NCI-H1417 treated with DMSO at 0.1 percent for 48 hours (cell line): ENCODE measurements at places on chromosomes 6 and 20.

- no peak for DNase-seq
Measured at GRCh38 chr20:61953037-61954021, 112.4 kb downstream of the TAF4 start.

GRCh38 chr6:88563277-88563625 is 397.1 kb upstream of the CNR1 start:
- no peak for DNase-seq

DNA sequence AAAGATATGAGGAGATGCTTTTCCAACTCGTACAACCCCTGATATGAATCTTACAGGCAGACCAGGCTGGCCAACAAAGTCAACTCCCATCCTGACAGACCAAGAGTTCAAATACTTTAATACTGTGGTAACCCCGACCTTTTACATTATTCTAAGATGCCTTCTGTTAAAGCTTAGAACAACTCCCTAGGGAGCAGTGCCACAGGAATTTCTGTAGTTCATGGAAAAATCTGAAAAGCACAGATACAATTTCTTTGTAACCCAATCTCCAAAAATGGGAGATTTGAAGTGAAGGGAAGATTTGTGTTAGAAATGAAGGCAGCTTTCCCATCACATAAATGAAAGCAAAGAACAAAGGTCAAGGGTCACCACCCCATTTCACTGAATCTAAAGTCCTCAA is 151.3 kb upstream of the BEND6 start:
- DNase-seq: no peak

DNA sequence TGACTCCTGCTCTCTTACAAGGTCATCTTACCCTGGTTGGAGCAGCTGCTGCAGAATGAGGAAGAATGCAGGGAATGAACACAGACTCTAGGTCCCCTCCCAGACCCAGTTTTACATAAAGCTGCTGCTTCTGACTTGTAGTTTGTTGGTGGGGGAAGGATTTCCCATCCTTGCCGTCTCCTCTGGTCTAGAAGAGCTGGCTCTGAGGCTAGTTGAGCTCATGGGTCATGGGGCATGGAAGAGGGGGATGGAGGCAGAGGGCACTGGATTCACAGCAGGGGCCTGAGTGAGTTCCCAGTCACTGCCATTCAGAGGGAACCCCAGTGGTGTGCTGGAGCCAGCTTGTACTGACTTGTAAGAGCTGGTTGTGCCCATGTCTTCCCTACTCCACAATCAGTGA is 9.2 kb upstream of the GUCA1A start:
- DNase-seq: no peak

- no peak for DNase-seq
Measured at GRCh38 chr6:96545882-96546281, 17.0 kb upstream of the FHL5 start.

DNA sequence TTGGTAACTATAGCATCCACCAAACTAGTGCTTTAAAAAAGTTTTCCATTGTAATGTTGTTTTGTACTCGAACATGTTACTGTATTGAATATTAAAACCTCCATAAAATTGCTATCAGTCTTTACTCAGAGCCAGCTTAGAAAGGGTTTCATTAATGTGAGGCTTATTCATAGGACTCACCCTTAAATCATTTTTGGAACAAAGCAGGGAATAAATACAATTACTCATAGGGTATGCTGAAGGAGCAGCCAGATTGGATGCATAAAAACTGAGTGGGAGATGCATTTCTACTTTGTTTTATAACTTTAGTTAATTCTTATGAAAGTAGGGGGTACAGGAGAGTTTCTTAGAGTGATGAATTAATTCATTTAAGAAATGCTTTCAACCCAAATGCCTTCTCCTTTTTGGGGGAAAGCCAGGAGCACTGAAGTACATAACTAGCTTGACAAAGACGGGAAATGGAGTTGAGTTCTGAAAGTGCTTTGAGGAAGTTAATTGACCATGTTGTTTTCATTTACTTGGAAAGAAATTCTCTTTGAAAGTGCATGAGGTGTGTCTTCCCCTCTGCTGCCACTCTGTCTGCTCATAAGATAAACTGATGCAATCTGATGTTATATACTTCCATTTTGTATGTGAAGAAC is 90.3 kb downstream of the RNF144B start:
- DNase-seq: no peak
